Activated CD8-positive, alpha-beta memory T cell treated with anti-CD3 and anti-CD28 coated beads for 4 hours (primary cell): ENCODE measurements at places on chromosomes 1 and 21.

DNA sequence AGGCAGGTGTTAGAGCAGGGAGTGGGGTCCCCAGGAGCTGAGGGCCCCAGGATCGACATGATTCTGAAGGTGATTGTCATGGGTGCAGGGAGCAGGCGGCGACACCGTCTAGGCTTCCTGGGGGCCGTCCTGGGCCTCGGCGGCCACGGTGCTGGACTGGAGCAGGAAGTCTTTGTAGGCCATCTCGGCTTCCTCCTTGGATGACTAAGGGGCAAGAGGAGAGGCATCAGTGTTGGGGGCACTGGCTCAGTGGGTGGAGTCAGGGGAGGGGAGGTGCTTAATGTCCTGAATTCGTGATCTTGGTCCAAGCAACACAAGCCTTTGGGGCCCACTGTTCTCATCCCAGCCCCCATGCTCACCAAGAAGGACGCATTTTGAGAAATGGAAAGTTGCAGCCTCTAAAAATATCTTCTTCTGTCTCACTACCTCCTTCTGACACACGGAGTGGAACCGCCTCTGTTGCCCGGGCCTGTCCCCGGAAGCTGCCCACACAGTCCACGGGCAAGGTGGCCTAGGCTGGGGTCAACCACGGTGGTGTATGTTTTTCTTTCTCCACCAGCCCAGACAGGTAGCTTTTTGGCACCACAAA, 8.6 kb upstream of the FCMR start:
- DNase-seq: no peak

DNA sequence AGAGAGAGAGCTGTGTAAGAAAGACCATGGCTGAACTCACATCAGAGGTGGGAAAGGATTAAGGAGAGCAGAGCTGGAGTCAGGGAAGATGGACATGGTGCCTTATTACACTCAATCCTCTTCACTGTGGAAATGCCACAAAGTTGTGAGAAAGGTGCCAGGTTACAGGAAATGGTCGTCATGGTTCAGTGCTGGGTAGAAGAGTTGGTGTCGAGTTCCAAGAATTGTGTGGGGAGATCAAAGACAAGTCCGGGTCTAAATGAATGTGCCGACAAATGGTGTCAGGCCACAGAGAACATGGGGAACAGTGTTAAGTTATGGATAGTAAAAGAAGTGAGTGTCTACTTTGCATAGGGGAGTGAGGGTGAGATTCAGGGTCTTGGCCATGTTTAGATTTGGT, 40.9 kb downstream of the LAMC2 start:
- no peak for DNase-seq

GRCh38 chr21:43975469-43976098, 36.5 kb upstream of the TRAPPC10 start:
- peak; percentile 64 for DNase-seq

GRCh38 chr21:41241341-41241740, 73.4 kb downstream of the BACE2 start:
- DNase-seq: no peak

DNA sequence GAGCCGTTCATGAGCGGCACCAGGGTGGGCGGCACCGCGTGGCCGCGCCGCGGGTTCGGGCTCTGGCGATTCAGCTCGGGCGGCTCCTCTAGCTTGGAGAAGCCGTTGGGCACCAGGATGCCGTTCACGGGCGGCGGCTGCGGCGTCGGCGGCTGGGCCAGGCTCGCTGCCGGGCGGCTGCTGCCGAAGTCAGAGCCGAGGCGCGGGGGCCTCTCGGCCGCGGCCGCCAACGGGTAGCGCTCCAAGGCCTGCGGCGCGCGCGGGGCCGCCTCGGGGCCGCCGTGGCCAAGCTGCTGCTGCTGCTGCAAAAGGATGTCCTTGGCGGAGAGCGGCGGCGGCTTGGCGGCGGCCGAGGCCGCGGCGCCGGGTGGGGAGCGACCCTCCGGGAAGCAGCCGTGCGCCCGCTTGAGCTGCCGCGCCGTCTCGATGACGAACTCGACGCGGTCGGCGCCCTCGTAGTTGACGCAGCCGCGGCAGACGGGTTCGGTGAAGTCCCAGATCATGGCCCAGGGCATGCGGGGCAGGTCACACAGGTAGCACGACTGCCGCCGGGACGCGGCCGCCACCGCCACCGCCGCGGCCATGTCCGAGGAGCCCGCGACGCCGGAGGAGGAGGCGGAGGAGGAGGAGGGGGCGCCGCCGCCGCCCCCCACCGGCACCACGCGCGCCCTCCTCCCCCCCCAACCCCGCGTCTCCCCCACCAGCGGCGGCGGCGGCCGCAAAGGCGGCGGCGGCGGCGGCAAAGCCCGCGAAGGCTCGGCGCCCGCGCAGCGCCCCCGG, 877 bp downstream of the IRF2BP2 start:
- peak; percentile 51 for DNase-seq

DNA sequence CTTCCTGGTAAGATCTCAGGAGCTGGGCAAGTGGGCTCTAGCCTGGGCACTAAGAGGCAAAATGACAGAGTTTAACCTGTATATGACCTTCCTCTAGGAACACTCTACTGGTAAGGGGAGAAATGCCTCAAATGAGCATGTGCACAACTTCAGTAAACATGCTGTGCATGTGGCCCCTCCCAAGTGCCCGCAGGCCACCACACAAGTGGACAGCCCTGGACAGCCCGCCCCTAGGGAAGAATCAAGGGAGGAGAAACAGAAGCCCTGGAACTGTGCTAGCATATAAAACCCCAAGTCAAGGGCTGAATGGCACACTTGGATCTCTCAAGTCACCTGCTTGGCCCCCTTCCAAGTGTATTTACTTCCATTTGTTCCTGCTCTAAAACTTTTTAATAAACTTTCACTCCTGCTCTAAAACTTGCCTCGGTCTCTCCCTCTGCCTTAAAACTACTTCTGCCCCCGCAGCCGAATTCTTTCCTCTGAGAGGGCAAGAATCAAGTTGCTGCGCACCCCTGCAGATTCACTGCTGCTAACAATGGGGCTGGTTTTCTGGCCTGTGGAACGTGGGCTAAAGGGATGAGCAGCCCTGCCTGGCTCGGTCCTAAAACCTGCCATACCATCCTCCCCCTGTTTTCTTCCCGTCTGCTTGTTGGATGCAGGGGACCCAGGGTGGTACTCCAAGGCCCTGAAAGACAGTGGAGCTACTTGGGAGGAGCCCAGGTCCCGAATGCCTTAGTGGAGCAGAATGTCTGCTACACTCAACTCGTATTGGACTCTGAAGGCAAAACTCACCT, 93.5 kb downstream of the IER5 start:
- DNase-seq: no peak

GRCh38 chr1:230916587-230917283, 48.4 kb upstream of the C1orf198 start:
- no peak for DNase-seq

GRCh38 chr1:101130673-101131072, 105.1 kb upstream of the DPH5 start:
- DNase-seq: no peak

DNA sequence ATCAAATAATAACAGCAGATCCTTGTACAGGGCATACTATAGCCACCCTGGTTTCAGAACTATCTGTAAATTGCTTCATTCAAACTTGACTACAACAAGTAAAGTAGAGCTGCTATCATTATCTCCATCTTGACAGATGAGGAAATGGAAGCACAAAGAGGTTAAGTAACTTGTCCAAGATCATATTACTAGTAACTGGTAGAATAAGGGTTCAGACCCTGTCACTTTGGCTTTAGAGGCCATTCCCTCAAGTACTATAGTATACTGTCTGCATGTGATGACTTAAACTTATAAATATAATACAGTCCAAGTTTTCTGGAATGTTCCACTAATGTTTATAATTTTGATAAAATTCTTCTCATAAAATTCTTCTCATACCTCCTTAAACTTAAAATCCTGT, 24.8 kb downstream of the PGM1 start:
- DNase-seq: no peak

DNA sequence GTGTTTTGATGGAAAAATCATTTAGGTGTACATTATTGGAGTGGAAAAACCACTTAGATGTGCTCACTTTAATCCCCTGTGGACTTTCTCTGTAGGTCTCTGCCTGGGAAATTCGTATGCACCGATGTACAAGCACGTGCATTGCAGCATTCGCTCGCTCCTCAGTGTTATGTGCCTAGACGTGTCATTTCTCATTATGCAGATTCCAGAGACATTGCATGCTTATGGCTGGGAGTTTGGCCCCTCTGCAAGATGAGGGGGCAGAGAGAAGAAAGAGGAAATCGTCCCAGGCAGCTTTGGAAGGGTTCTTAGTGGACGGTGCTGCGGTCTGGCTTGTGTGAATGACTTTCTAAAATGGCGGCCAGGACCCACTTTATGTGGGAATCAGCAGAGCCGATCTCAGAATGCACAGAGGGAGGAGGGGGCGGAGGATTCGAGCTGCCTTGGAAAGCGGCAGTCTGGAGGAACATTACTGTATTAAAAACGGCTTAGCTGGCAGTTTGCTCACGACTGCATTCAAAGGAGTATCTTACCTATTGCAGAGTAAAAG, 2.3 kb downstream of the SPEN start:
- no peak for DNase-seq

GRCh38 chr21:42245331-42246193, 26.6 kb downstream of the ABCG1 start:
- DNase-seq: no peak

DNA sequence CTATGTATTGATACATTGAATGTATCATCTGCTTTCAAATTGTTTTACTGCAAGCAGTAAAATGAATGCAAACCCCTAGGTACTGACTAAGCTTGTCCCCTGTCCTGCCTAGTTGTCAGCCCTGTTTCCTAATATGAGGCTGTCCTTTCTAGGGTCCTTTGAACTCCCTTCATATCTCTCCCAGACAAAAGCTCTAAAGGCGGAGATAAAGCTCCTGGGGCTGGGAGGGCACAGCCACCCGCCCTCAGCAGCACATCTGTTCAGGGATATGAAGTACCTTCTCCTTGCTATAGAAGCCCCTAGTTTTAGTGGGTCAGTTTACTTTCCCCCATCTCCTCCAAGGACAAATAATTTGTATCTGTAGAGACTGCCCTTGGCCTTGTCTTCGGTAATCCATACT, 93.1 kb upstream of the ETS2 start:
- no peak for DNase-seq

GRCh38 chr1:4127592-4128140, 227.6 kb upstream of the C1orf174 start:
- no peak for DNase-seq

DNA sequence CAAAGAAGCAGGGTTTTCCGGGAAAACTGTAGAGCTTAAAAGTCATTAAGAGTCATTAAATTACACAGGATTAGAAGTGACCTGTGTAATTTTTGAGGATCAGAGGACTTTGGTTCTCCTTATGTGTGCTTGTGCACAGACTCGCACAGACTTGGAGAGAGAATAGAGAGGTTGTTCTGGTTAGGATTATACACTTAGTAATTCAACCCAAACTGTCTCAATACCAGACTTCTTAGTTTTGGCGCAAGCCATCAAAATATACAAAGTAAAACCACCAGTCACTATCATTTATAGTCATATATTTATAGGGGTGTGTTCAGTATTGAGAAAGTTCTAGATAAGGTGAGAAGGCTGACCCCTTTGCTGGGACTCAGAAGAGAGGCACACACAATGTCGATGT, 112.3 kb downstream of the HLX start:
- DNase-seq: no peak
